ENCODE measurements at places on chromosomes 5 and 9. TPM values are rescaled to one million over a fixed set of nuclear protein-coding genes. Genes with fewer than 3 reads are reported as not detected.

DNA sequence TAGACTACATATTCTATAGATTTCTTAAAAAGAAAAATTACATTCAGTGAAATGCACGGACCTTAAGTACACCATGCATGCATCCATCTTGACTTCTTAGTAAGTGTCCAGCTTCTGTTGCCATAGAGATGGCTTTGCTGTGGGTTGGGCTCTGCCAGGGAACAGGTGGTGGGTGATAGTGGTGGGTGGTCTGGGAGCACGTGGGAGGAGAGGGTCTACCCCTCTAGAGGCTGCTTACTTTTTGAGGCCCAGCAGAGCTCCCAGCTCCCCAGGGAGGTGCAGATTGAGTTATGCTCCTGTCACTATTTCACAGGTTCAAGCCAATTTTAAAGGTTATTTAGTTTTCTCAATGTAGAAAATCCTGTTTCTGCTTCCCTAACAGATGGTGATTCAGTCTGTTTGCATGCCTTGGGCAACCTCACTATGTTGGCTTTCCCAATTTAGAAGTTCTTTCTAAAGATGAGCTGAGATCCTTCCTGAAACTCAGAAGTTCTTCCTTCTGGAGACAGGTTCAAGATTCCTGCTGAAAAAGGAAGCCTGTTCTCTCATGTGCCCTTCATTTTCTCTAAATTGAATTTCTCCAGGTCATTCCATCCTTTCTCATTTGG is 107.4 kb upstream of the LHFPL2 start:
- no peak for DNase-seq

DNA sequence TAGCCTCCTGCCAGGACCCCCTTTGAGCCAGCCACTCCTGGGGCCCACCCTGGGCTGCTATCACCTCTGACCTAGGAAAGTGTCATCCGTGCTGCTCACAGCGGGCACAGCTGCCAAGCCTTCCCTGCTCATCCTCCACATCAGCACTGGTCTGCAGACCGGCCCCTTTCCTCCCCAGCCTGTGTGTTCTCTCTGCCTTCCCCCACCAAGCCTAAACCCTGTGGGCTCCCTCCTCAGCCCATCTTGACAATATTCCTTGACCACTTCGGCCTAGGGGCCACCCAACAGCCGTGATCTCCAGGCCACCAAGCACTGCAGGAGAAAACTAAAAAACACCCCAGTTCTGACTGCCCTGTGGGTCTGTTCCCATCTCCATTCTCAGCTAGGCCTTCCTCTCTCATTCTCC is 135.1 kb downstream of the DAB2IP start:
- no peak for DNase-seq

DND1 gene
- total RNA-seq: 4.6 TPM

PDE8B gene
- 1.1 TPM for total RNA-seq

GRCh38 chr5:150149618-150150017 is 6.0 kb downstream of the PDGFRB start:
- DNase-seq: no peak

- no peak for DNase-seq
Observed at GRCh38 chr9:133221177-133221809, 12.2 kb upstream of the OBP2B start.

DNA sequence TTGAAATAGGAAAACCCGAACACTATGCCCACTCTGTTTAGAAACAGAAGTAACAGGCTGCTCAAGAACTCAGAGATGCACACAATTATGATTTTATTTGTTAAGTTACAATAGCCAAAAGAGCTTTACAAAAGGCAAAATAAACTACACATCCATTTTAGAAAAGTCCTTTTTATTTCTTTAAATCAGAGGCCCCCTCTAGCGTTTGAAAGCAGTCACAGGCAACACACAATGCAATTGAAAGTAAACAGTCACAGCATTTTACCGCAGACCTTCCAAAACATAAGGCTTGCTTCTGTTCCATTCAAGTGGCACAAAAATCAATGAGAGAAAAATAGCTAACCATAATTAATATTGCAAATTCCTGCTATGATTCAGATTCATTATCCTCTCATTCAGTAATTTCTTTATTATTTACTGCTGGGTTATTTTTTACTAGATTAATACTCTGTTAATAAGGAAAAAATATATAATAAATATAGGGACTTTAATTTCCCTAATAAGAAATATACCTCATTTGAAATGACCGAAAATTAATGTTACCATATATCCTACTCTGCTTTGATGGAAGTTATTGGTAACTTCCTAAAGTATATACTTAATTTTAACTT is 78.3 kb downstream of the CEP120 start:
- peak; percentile 7 for DNase-seq

GRXCR2 gene
- not detected for total RNA-seq

GRCh38 chr9:33388110-33388994 is 14.0 kb downstream of the AQP7 start:
- DNase-seq: no peak

DNA sequence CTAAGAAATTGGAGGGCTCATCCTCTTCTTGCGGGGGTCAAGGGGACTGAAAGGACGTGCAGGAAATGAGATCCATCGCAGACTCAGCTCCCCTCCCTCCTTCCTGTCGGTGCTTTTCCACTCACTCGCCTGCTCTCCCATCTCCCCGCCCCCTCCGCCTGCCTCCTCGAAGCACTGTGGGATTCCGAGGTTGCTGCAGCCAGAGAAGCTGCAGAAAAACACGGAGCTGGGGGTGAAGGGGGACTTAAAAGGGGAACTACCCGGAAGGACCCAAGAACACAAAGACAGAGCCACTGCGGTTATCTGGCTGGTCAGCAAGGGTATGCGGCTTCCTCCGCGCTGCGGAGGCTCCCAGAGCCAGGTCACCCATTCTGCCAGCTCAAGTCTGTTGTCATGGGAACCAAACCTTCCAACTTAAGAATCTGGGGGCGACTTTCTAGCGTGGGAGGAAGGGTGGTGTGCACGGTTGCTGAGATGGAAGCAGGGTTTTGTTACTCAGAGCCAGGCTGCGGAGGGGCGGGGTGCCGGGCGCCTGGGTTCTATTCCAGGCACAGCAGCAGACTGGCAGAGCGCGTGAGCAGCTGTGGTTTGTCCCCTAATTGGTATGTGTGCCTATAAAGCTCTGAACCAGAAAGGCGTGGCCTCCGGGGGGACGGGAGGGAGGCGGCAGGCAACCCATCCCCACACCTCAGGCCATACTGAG is 24.9 kb downstream of the PCDHGC5 start:
- DNase-seq: peak; percentile 70

DNA sequence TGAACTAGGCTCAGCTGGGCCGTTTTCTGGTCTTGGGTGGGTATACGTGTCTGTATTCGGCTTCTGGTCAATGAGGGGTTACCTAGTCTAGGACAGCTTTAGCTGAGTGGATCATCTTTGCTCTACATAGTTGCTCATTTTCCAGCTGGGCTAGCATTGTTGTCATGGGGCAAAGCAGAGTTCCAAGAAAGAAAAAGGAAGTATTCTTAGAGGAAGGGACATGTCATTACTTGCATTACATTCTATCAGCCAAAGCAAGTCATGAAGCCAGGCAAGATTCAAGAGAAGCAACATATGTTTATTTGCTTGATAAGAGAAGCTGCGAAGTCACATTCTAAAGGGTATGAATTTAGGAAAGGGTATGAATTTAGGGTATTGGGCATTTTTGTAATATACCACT is 396.5 kb downstream of the ZNF608 start:
- no peak for DNase-seq

DNA sequence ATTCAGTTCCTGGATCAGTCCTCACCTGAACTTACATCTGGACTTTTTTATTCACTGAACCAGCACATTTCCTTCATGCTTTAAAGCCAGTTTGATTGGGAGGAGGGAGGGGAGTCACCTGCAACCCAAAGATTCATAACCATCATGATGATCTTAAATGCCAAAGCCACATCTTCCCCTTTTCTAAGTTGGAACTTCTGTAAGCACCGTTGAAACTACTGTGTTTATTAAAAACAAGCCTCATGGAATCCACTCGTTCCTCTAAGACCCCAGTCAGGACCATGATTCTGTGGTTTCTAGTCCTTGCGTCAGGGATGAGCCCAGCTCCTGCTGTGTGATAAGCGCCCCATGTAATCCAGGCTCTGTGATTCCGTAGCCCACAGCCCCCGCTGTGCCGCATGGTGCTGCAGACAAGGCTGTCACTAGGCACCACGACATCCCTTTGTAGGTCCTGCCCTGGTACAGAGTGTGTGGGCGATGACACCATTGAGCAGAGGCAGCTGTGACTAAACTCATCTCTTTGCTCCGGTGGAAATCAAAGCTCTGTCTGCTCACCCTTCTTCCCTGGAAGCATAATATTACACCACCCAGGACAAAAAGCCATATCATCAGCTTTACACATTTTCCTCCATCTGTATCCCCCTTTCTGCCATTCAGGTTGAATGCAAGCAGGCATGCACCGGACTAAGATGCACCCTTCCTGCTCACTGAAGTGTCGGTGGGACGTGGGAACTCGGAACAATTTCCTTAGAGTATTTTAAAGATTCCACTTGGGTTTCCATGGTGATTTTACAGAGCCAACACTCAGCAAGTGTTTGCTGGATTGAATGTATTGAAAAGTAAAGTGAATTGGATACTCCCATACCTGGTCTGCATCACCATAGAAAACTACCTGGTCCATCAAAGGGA is 132.0 kb upstream of the FSTL4 start:
- no peak for DNase-seq

URM1 gene
- 73.2 TPM for total RNA-seq

DNA sequence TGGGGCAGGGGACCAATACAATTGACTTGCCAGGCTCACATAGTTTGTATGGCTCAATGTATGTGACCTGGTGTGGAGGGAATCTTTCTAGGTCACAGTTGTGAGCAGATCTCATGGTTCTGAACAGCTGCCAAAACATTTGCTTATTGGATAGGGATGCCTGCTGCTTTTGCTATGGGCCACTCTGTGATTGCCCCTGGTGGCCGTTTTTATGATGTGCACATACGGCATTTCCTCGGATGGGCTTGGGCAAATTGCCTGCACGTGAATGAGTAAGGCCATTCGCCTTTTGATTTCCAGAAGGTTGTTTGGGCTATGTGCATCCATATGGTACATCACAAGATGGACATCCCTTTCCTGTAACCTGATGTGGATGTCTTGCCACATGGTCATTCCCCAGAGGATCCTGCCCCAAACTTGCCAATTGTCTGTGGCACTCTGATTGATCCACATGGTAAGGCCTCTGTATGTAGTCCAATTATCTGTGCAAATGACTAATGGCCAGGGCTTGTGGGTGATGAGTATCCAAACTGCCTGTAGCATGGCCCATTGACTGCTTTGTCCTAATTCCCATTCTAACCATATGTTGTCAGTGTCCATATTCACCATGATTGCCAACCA is 10.7 kb upstream of the SLC22A4 start:
- no peak for DNase-seq

- DNase-seq: no peak
Observed at GRCh38 chr5:91742550-91742949, 359.4 kb upstream of the ARRDC3 start.

PDE4D gene
- total RNA-seq: 11.8 TPM
